Posterior vena cava (tissue), 2 donors: ENCODE measurements at places on chromosomes 13 and 19.

DNA sequence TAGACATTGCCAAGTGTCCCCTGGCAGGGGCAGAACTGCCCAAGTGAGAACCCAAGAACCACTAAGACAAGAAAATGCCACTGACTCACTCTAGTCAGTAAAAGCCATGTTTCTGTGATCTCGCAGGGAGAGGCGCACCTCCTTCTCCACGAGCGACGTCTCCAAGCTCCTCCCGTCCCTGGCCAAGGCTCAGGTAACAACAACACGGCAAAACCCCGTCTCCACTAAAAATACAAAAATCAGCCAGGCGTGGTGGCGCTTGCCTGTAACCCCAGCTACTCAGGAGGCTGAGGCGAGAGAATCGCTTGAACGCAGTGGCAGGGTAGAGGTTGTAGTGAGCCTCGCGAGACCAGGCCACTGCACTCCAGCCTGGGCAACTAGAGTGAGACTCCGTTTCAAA is 17.5 kb upstream of the USE1 start:
- no peak for DNase-seq

DNA sequence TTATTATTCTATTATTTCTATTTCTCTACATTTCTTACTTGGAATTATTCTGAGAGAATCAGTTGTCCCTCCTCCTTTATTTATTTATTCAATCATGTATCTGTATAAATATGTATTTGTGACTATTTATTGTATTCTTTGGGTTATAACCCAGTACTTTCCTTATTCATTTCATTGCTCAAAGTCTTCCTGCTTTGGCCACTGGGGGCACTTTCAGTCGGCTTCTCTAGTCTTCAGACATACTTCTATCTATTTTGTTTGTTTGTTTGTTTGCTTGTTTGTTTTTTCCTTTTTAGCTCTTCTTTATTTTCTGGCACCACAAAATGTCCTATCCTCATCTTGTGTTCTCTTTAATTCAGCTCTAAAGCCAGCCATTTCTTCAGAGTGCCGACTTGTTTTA is 260.4 kb downstream of the NALCN start:
- DNase-seq, result no peak

DNA sequence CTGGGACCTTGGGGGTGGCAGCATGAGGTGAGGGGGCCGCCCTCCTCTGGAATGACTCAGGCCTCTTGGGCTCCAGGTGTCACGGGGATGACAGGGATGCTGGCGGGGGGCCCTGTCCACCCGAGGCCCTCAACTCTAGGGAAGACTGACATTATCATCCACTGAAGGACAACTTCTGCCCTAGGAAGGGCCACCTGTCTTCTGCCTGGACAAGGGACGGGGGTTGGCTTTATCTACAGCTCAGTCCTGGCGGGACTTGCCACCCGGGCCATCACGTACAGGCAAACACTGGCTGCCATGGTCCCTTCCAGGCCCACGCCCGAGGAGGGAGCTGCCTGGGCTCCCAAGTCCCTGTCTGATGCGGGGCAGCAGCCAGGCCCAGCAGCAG is 130.7 kb downstream of the STK24 start:
- no peak for DNase-seq

- no peak for DNase-seq
These were observed 13.5 kb downstream of the CRYL1 start for GRCh38 chr13:20512042-20512683.

DNA sequence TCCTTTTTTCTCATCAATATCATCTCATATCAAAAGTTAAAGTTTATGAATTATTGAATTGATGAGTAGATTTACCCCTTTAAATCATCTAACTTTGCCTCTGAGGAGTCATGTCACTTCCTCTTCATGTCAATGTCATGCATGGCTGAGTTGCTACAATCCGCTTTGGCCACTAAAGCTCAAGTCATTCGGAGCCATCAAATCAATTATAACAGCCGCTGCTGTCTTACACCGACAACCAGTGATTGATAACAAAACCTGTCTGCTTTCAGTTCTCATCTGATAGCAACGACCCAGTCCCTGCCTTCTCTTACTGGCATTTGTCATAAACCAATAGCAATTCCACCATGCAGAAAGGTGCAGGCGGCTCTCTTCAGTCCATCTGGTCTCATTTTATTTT is 429.3 kb downstream of the DIAPH3 start:
- DNase-seq, result no peak

- no peak for DNase-seq
These were observed 1.4 kb downstream of the CERS4 start for GRCh38 chr19:8210421-8211101.

DNA sequence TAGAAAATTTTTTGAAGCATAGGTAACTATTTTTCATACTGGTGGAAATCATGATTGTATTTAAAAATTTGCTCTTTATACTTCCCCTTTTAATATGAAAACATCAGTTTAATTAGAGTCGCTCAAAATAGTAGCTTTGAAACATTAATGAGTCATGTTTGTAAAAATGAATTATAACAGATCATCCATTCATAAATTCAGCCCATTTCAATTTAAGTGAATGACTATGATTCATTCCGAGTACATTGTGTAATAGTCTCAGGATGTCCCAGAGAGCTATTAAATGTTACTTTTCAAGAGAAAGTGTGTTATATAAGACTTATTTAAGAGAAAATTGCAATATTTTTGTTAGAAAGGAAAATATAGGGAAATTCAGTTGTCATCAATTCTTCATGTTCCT is 111.0 kb downstream of the FNDC3A start:
- no peak for DNase-seq

GRCh38 chr19:45764945-45765701 is 3.9 kb downstream of the SIX5 start:
- no peak for DNase-seq

- DNase-seq, result no peak
These were observed 78.8 kb upstream of the TMTC4 start for GRCh38 chr13:100753376-100753775.

DNA sequence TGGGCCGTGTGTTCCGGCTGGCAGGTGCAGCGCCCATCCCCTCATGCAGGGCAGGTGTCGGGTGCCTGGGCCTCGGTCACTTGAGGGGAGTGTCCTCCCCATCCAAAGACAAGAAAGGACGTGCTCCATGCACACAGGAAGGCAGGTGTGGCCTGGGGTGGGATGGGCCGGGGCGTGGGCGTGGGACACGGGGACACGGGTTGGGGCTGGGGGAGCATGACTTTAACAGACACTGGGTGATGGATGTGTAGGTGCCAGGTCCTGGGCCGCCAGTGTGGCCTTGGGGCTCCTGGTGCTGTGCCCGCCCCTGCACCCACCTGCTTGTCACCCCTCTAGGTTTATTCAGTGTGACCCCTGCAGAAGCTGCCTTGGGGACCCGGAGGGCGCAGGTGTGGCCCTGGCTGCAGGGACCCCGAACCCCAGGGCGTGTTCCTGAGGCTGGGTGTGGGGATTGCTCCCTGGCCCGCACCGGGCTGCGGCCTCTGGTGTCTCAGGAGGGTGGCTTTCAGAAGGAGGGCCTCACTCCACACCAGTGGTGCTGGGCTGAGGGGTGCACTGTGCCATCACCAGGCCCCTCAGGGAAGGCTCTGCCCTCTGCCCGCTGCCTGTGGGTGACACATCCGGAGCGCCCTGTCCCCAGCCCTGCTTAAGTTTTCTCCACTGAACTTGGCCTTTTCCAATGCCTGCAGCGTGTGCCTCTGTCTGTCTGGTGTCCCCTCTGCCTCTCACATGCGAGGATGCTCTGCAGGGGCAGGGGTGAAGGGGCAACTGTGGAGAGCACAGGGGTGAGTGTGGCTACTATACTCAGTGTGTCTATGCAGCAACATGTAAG is 5.2 kb downstream of the TMEM255B start:
- DNase-seq, result peak; percentile 64

DNA sequence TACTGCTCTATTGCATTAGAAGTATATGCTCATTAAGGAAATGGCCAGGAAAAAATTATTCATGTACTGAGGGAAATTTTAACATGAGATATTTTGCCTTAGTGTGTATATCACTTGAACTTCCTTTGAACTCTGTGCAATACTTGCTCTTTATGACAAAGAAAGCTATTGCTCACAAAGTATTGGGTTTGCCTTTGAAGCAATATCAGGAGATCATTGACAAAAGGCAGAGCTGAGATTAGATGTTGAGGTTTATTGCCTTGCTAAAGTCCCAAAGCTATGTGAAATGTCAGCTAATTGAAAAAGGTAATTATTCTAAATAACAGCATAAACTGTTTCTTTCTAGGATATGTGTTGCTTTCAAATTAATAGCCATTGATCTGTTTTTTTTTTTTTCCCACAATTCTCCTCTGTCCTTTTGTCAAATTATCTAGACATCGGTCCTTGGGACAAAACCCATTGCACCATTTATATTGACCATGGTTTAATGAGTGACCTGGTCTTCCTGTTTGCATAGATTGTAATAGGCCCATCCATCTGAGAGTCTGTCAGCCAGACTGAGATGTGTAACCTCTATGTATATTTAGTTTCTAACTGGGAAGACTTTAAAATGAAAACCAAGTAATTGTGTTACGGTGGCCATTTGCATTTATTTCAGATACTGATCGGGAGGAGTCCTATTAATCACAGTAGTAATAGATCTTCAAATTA is 752.7 kb upstream of the GPC6 start:
- no peak for DNase-seq

DNA sequence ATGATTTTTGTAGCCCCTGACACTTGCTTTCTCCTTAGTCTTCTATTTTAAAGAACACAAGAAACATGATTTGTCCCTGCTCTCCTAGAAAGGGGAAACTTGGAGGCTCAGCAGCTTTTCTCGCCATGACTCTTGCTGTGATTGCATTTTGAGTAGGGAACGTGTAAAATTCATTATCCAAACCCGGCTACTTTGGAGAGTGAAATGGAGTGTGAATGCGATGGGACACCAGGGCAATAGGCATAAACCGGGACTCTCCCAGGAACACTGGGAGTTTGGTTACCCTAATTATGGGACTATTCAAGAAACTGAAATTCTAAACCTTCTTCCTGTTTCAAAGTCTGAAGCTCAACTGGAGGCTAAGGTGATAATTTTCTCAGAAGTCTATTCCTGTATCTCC is 181.7 kb upstream of the RFC3 start:
- DNase-seq, result no peak

DNA sequence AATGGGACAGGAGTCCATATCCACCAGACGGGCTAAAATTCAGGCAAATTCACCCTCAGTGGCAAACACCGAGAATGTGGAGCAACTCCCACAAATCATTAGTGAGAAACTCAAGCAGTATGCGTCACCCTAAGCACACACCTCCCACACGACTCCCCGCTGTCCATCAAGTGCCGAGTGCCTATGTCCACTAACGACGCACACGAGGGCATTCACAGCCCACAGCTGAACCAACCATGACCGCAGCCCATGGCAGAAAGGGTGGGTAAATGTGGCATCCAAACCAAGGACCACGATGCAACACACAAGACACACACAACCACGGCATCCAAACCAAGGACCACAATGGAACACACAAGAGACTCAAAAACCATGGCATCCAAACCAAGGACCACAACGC is 22.0 kb downstream of the MIER2 start:
- DNase-seq, result peak; percentile 45

GRCh38 chr13:33537026-33537425 is 251.5 kb upstream of the STARD13 start:
- no peak for DNase-seq

- no peak for DNase-seq
These were observed 9.6 kb downstream of the C19orf53 start for GRCh38 chr19:13783565-13784500.

- DNase-seq, result no peak
These were observed 333.4 kb downstream of the ITGBL1 start for GRCh38 chr13:101785858-101786257.

- DNase-seq, result no peak
These were observed 1152.9 kb downstream of the SLITRK1 start for GRCh38 chr13:82729401-82729800.

DNA sequence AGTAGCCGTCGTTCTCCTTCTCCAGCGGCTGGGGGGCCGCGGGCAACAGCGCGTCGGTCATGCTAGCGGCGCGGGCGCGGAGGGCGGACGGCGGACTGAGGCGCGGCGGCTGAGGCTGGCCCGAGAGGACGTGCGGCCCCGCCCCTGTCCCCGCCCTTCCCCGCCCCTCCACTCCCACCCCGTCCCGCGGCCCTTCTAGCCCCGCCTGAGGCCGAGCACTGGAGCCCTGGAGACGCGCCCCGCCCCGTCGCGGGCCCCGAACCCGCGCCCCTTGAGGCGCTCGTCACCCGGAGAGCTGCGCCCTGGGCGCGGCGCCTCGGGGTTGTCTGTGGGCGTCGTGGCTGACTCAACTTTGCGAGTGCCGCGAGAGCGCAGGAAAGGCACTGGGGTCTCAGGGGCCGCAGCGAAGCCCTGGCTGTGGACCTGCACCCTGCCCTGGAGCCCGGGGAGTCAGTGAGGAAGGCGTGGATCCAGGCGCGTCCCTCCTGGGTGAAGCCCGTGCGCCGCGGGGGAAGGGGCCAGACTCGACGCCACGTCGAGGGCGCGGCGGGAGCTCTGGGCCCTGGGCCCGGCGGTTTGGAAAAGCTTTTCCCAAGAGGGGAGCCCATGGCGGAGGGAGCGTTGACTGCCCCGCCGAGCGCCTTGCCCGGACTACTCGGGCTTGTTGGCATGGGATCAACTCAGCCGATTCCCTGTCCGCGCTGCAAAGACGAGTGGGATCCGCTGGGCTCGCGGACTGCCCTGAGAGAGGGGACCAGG is at the start of gene RHPN2:
TSS of gene RHPN2 (minus strand) at position 97 of the 759 bp plus-strand sequence. CDS start at position 61, 36 bp downstream.
- peak; percentile 82 for DNase-seq

DNA sequence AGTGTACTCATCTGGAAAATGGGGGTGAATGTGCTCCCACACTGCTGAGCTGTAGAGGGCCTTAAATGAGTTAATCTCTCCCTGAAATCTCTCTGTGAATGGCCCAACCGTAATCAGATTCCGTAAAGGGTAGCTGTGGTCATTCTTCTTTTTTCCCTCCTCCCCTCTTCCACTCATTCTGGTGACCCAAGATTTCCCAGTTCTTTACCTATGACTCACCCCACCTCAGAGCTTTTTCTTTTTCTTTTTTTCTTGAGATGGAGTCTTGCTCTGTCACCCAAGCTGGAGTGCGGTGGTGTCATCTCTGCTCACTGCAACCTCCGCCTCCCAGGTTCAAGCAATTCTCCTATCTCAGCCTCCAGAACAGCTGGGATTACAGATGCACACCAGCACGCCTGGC is 33.3 kb upstream of the MUC16 start:
- DNase-seq, result no peak

- no peak for DNase-seq
These were observed 766.4 kb downstream of the UQCRFS1 start for GRCh38 chr19:28446511-28446910.

- no peak for DNase-seq
These were observed 16.3 kb downstream of the FCHO1 start for GRCh38 chr19:17767559-17767958.

DNA sequence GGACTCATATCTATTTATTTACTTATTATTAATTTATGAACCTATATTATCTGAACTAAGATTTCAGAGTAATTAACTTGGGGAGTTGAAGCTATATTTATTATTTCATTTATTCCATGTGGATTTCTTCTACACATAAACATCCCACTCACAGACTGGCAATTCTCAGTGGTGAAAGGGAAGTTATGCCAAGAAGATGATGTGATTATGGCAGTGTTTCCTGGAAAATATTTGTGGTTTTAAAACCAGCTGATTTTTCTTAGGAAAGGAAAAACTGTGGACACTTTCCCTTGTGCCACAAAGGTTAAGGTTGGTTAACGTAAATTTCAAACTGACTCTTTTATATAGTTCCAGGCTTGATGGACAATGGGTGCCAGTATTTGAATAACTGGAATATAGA is 513.1 kb downstream of the SLITRK6 start:
- DNase-seq, result no peak
